ENCODE measurements at places on chromosomes 6 and 20.
A peak's percentile ranks its signal among the peaks of the same experiment; 100 is the strongest.

- DNase-seq = no peak
Observed at GRCh38 chr6:72374857-72375256, 247.0 kb upstream of the KCNQ5 start.

- no peak for DNase-seq
Observed at GRCh38 chr6:135053406-135053805, 1.2 kb downstream of the HBS1L start.

DNA sequence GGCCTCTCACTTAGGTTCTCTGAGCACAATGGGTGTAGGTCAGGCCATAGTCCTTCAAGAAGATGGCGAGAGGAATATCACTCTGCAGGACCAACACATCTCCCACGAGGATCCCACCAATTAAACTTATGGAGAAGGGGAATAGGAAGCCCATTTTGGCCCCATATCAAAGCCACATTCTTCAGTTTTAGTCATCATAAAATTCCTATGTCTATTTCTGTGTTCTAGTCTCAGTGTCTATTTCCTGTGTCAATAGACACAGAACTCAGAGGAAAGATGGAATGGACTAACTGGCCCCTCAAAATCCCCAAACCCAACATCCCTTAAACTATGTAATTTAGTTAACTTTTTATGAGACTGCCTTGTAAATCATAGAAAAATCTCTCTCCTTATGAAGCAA is 216.8 kb downstream of the HACE1 start:
- peak; percentile 26 for DNase-seq

DNA sequence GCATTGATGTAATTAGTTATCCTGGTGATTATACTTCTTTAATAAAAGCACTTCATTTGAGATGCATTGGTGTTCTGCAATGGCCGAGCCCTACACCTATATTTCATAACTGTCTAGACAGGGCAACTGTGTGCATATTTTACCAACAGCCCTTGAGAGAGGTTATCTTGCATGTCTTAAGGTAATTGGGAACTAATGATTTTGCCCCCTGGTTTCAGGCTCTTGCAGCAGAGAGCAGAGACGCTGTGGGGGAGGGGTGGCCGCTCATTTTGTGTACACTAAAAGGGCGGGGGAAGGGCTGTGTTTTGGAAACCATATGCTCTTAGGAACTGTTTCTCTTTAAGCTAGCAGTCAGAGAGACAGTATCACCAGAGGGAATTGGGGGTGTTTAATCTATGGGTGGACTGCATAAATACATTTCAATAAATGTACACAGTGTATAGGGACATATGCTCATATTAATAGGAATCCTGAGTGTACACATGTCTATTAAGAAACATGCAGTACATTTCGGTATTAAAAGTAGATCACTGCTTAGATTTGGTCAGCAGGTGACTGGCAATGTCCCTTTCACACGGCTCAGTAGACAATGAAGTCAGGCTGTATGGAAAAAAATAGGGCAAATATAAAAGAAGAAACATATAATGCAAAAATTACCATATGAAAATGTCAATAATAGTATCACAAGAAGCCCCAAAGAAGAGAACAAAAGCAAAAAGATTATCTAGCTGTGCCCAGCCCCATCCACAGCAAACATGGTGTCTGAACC is 402.9 kb upstream of the CITED2 start:
- no peak for DNase-seq

- DNase-seq = no peak
Observed at GRCh38 chr20:57465486-57465885, 59.5 kb downstream of the CTCFL start.

DNA sequence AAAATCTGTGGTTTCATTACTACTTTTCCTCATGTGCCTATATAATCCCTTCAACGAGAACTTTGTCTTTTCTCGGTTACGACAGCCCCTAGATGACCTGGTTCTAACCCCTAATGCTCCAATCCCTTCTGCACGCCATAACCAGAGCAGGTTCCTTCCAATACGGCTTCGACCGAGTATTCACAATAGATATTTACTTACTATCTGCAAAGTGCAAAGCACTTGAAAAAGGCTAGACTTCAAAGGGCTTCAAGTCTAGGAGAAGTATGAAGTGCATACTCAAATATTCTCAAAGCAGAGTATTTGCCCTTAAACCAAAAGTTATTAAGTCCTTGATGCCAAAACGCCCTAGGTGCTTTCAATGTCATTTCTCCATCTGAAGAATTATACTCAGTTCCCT is 63.4 kb upstream of the NHSL1 start:
- DNase-seq = no peak

GRCh38 chr20:4090756-4091489 is 75.6 kb upstream of the RNF24 start:
- peak; percentile 69 for DNase-seq

DNA sequence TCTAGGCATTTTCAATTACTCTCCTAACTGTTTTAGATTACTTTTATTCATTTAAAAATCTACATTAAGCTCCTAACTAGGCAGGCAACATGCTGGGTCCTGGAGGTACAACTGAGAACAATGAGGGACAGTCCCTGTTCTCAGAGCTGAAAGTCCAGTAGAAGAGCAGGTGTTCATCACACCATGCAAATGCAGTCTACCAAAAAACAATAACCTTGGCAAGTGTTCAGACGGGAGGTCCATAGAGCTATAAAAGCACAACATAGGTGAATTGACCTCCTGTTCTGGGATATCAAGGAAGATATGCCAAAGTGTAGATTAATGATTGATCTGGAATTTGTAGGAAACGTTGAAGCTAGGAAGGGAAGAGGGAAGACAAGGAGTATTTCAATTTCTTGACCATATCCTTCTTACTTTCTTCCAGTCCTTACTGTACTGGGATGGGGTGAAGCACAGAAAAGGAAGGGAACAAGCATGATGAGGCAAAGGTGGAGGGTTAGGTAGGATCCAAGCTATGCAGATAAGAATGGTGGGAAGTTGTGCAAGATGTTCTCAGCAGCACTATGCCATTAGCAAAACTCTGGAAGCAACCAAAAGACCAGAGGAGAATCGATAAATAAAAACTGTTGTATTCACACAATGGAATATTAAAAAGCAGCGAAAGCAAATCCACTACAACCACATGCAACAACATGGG is 485.7 kb upstream of the JARID2 start:
- no peak for DNase-seq

DNA sequence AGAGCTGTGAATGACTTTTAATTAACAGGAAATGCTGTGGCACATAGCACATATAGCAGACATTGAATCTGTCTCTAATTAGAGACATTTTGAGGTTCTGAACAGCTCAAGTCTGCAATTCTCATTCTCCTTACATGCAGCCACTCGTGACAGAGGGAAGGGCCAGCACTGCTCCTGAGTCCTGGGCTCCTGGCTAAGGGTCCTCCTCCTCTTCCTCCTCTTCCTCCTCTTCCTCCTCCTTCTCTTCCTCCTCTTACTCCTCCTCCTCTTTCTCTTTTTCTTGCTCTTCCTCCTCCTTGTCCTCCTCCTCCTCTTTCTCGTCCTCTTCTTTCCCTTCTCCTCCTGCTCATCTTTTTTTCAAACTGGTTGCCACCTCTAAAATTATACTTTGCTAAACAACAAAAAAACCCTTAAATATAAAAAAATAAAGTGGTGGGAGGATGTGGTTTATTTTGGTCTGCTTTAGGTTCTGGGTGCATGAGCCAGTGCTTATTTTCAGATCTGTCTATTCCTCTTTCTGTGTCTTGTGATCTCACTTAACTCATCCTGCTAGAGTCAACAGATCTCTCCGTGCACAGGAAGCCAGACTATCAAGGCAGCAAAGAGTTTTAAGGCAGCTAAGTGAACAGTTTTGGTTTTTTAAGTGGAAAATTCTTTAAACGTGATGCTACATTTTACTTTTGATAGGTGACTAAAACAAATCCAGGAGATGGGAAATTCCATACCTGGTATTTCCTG is 159.3 kb downstream of the CD83 start:
- DNase-seq = no peak

DNA sequence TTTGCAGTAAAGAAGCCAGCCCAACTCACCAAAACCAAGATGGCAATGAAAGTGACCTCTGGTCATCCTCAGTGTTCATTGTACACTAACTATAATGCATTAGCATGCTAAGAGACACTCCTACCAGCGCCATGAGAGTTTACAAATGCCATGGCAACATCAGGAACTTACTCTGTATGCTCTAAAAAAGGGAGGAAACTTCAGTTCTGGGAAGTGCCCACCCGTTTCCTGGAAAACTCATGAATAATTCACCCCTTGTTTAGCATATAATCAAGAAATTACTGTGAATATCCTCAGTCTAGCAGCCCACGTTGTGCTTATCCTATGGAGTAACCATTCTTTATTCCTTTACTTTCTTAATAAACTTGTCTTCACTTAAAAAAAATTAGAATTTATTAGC is 19.4 kb upstream of the TRERF1 start:
- DNase-seq = no peak

DNA sequence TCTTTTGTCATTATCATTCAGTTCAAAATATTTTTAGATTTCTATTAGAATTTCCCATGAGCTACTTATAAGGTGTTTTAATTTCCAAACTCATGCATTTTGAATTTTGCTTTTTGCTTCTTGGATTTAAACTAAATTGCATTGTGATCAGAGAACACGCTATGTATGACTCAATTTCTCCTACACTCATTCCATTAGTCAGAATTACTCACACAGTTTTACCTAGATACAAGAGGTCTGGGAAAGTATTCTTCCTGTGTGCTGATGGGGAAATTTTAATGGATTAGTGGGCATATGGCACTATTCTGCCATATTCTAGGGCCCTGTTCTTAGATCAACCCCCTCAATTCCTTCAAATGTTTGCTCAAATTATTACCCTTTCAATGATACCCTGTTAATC is 49.9 kb upstream of the BMP5 start:
- DNase-seq = peak; percentile 54

- DNase-seq = no peak
Observed at GRCh38 chr20:57412347-57413029, 21.3 kb downstream of the RBM38 start.

GRCh38 chr6:3301506-3301905 is 42.8 kb downstream of the PSMG4 start:
- no peak for DNase-seq

DNA sequence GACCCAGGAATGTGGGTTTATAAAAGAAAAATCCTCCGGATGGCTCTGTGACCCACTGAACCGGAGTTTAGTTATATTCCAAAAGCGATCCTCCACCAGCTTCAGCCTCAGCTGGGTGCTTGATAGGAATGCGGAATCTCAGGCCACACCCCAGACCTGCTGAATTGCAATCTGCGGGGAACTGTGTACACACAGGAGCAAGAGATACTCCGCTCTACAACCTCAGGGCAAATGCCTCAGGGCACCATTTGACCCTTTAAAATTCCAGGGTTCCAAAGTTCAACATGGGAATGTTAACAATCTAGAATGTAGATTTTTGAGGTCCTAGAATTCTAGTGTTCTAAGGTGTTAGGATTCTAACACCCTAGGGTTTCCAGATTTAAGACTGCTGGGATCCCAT is 10.8 kb downstream of the BPIFA2 start:
- DNase-seq = no peak

DNA sequence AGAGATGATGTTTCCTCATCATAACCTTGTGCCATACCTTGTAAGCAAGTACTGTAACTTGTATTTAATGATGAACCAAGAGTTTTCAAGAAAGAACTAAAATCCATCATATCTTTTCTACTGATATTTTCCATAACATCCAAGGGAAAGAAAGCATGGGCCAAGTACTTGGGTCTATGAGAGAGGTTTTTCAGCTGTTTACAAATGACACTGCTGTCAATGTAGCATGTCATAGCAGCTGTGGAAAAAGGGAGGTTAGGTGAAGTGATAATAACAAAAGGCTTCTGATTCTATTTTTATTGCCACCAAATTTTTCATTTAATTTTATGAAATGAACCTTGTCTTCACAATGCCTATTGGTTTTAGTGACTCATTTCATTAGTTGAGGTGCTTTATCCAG is 482.3 kb downstream of the LMBRD1 start:
- DNase-seq = no peak

Data from AG08395 (cell line).